ENCODE measurements at places on chromosomes 2 and 18.

DNA sequence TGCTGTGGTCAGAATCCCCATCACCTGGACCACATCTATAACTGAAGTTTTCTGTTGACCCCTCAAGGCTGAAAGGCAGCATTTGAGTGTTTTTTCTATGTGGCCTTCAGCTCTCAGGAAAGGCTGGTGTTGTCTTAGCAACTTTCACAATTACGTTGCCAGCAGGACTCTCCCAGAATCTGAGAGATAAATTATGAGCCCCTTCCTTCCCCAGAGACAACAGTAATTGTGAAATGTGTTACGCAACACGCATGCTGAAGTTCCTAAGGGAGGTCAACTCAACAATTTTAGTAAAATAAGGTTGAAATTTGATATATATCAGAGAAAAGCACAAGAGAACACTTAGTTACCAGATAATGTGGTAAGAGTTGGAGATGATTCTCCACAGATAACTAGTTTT is 216.5 kb upstream of the SLC8A1 start:
- DNase-seq = no peak

DNA sequence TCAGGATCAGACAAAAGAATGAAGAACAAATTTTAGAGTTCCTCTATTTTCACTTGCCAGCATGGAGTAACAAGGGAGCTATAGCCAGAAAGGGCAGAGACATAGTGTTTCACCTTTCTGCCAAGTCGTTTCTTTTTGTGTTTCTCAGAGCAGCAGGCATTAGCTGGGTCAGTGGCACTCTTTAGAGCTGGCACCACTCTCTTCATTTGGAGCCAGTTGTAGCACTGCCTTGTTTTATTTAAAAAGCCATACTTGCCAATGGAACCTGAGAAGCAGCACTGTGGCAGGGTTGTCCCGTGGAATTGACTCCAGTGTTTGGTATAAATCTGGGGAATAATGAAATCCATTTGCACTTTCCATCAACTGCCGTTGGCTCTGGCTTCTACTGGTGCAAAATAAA is 64.0 kb downstream of the LRRTM4 start:
- DNase-seq = no peak

- DNase-seq = no peak
Observed at GRCh38 chr2:127043367-127044164, 63.4 kb downstream of the BIN1 start.

DNA sequence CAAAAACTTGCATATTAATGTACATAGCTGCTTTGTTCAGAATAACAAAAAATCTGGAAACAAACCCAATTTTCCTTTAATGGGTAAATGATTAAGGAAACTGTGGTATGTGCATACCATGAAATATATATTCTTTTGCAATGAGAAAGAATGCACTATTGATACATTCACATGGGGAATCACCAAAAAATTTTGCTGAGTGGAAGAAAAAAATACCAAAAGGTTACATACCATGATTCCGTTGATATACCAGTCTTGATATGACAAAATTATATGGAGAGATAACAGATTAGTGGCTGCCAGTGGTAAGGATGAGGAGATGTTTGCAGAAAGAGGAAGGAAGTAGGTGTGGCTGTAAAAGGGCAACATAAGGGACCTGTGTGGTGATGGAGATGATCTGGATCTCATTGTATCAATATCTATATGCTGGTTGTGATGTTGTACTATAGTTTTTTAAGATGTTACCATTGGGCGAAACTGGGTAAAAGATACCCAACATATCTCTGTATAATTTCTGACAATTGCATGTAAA is 54.6 kb upstream of the BCL2L11 start:
- DNase-seq = no peak

Data from right renal cortex interstitium (tissue), 3 donors.